ENCODE measurements at places on chromosomes 4 and X. TPM values are rescaled to one million over a fixed set of nuclear protein-coding genes. Genes with fewer than 3 reads are reported as not detected.
A peak's percentile ranks its signal among the peaks of the same experiment; 100 is the strongest.

GRCh38 chr4:113636877-113637276 lies 124.7 kb downstream of the CAMK2D start:
- DNase-seq, result no peak

GRCh38 chr4:54614149-54614548 lies 43.6 kb upstream of the KIT start:
- no peak for DNase-seq

- DNase-seq, result no peak
These were observed 464 bp downstream of the RASGEF1B start for GRCh38 chr4:81471298-81471587.

DNA sequence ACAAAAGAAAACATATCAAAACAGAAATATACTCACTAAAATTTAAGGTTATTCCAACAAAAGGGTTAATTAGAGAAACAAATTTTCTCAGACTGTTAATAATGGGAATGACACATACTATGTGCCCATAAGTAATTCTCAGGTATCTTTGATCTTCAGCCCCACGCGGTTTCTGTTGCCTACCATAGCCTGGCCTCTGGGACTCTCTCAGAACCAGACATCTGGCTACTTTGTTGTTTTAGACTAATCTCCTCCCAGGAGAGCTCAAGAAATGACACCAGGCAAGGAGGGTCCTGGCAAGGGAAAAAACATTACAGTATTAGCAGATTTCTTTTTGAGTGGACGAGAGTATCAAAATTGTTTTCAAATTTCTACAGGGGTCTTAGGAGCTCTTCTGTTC lies 43.7 kb downstream of the SLC10A7 start:
- DNase-seq, result no peak

GRCh38 chrX:129744861-129745321 lies 6.1 kb downstream of the XPNPEP2 start:
- no peak for DNase-seq

DNA sequence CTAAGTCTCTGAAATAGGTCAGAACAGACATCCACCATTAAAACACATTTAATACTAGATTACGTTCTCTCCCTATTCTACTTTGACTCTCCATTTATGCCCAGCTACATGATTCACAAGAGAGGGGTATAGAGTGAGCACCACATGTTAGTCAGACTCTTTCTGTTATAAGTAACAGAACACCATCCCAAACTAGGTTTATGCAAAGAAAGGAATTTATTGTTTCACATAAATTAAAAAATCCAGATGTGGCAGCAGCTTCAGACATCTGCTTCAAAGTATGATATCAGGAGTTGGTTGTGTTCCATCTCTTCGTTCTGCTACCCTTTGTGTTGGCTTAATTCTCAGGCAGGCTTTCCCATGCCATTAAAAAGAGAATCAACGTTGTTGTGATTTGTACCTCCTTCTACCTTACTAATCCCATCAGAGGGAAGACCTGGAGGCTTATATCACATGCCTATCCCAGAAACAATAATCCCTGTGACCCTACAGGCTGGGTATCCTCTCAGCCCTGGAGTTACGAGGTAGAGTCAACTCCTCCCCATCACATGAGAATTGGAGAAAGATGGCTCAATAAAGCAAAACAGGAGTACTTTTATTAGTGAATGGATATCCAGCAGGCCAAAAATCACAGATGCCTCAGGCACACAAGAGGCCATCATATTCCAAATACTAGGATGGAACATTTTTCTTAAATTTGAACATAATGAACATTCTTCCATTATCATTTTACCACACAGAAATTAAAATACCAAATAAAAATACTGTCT lies 163.2 kb downstream of the SLC7A11 start:
- DNase-seq, result no peak

- DNase-seq, result no peak
These were observed 24.3 kb upstream of the GPRIN3 start for GRCh38 chr4:89331686-89332544.

- DNase-seq, result no peak
These were observed 19.3 kb downstream of the SCARB2 start for GRCh38 chr4:76194325-76194724.

DNA sequence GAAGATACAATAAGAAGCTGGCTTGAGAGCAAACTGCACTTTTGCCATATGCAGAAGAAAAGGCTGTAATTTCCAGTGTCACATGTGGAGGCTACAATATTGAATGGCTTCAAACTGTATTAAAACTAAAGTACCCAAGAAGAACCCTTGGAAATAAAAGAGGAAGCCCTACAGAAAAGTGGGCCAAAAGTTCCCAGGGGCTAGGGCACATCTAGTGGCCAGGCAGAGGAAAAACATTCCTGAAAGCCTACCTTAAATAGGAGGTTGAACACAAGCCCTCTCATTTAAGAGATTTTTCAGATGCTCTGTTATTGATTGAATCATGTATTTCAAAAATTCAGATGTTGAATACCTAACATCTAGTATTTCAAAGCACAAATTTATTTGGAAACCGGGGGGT lies 40.6 kb upstream of the PRDX4 start:
- DNase-seq, result no peak

DNA sequence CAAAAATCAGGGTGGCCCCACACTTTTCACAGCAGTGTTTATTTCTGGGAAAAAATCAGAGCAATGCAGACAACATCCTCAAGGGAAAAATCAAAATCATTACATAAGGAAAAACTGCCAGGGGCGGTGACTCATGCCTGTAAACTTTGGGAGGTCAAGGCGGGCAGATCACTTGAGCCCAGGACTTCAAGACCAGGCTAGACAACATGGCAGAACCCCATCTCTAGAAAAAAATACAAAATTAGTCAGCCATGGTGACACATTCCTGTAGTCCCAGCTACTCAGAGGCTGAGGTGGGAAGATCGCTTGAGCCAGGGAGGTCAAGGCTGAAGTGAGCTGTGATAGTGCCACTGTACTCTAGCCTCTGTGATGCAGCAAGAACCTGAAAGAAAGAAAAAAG lies 102.8 kb downstream of the NAF1 start:
- DNase-seq, result no peak

DNA sequence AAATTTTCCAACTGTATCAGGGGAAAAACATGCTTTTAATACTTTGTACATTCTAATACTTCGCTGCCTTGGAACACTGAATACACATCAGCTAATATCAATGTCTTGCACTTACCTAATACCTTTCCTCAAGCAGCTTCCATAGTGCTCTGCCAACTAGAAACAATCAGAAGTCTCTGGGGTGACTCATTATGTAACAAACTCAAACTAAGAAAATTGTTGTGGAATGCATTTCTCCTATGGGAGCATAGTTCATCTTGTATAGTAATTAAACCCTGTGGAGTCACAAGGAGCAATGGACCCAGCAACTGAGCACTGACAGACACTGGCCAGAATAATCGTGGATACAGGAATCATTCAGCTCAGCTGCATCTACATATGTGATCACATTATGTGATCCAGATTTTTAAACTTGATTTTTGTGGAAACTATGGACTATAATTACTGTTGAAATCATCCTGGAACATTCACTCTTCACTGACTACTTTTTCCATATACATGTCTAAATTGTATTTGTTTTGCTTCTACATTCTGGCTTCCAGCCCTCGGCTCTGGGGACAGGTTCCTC lies 496.9 kb downstream of the TMA16 start:
- DNase-seq, result no peak

DNA sequence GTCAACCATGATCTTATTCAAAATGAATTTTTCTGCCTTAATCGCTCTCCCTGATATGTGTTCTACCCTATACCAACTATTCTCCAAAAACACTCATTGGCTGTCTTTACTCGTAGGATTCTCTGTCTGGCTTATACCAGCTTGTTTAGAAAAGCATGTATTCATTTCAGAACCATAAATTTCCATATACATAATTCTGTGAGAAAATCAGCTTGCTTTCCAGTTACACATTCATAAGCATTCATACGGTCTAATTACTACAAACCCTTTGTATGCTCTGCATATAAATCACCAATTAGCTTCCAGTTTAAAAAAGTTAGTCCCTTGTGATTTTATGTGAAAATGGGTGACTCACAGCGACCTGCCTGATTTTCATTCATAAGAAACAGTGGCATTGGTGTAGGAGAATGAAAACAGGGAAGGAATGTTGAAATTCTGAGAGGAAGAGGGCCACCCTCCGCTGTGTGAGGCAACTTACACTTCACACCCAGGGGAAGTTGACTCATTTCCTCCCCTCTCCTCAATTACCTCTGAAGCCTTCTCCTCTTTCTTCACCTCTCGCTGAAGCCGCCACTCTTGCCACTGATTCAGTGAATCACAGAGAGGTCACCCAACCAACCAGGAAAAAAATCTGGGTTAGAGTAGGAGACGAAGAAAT lies 63.3 kb downstream of the MEPE start:
- DNase-seq, result no peak

- DNase-seq, result no peak
These were observed 17.2 kb downstream of the NDP start for GRCh38 chrX:43956034-43956433.

- no peak for DNase-seq
These were observed 78.7 kb upstream of the PCDH18 start for GRCh38 chr4:137610960-137611359.

DNA sequence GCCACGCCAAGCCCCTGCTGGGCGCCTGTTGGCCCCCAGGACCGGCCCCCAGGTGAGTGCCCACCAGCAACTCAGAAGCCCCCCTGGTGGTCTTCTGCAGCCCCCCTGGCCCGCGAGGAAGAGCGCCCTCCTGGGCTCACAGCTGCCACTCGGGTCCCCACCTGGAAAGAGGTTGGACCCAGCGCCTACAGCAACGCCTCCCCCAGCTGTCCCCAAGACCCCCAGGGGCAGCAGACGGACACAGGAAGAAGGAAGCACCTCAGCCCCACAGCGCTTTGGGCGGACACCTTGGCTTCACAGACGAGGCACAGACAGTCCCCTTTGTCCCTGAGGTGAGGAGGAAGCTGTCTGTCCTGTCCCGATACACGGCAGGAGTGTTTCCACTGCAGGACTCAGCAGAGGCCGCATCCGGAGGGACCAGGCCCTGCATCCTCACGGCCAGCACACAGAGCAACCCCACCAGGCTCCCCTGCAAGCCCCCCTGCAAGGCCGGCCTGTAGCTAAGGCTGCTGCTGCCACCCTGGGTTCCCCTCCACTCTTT lies 115.6 kb upstream of the NKX1-1 start:
- DNase-seq, result no peak

GRCh38 chrX:66915893-66916292 lies 277.0 kb upstream of the EDA2R start:
- no peak for DNase-seq

- DNase-seq, result no peak
These were observed 160.8 kb downstream of the DKK2 start for GRCh38 chr4:106875340-106875739.

DNA sequence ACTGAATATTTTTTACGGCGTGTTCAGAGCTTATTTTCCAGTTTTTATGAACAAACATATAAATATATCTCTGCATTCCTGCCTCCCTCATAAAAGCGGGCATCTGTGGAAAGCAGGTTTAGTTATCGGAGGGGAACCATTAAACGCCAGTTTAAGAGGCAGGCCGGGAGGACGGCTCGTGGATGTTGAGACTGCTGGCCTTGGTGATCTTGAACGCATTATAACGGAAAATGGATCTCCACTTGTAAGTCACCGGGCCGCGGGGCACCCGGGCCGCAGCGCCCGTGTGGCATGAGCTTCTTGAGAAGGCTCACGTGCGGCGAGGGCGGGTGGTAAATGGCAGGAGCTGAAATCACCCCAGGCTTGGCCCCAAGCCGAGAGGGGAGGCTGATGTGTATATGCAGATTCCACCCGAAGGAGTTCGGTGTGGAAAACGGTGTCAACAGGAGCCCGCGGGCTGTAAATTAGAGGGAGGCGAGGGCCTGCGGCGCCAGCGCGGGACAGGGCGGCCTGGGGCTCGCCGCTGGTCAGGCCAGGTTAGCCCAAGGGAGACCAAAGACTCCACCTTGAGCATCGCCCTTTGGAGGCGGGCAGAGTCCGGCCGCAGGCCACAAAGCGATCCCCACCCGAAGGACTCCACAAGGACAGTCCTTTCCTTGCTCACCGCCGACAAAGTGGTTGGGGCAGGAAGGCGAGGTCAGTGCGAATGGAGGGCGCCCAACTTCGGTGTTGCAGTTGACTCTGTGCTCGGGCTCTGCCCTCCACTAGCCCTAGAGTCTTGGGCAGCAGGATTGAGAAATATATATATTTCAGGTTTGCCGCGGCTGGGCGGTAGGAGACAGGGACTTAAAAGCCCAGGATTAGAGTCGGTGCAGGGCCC lies 1.3 kb upstream of the HAND2 start:
- peak; percentile 27 for DNase-seq

DNA sequence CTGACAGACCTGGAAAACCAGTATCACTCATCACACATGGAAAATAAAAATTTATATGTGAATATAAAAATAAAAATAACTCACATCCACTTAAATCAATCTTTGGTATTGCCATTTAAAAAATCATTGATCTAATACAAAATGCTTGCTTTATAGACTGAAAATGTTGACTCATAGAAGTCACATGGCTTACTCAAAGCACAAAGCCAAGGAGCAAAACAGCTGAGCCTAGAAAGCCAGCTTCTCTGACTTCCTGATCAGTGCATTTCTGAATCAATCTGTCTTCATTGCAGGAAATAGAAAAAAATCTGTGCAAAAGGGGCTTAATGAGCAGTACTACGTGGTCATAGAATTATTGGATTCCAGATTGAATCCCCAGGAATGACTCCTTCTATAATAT lies 176.9 kb upstream of the HS3ST1 start:
- no peak for DNase-seq

DNA sequence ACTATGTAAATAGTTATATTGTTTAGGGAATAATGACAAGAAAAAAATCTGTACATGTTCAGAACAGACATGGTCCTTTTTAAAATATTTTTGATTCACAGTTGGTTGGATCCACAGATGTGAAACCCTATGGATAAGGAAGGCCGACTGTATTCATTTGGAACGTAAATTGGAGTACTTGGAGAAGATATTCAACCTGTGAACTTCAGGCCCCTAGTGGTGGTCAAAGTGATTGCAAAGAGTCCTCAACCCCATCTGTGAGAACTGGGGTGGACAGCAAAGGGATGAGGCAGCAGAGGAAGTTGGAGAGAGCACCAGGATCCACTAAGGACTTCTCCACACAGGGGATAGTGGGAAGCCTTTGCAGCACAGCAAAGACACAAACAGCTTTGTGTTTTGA lies 6.2 kb upstream of the CXCL13 start:
- DNase-seq, result no peak

GRCh38 chr4:72701987-72702819 lies 133.2 kb upstream of the ADAMTS3 start:
- DNase-seq, result no peak

- no peak for DNase-seq
These were observed 46.1 kb downstream of the ARAP2 start for GRCh38 chr4:36198068-36198808.

- DNase-seq, result no peak
These were observed 197.6 kb downstream of the SCFD2 start for GRCh38 chr4:53168228-53168627.

- DNase-seq, result no peak
These were observed 204.8 kb upstream of the NUDT6 start for GRCh38 chr4:123127218-123127617.

- DNase-seq, result no peak
These were observed 1.8 kb downstream of the ACOX3 start for GRCh38 chr4:8438743-8439142.

The ADH1B gene
- polyA plus RNA-seq, result 61.9 TPM

The PCDH11X gene
- not detected for polyA plus RNA-seq

The SPANXN4 gene
- not detected for polyA plus RNA-seq

The F8 gene
- polyA plus RNA-seq, result 9.2 TPM

The PRR32 gene
- not detected for polyA plus RNA-seq

The LRCH2 gene
- 1.0 TPM for polyA plus RNA-seq

The HTRA3 gene
- polyA plus RNA-seq, result 3.0 TPM
